ENCODE measurements at places on chromosomes 3 and 15.

DNA sequence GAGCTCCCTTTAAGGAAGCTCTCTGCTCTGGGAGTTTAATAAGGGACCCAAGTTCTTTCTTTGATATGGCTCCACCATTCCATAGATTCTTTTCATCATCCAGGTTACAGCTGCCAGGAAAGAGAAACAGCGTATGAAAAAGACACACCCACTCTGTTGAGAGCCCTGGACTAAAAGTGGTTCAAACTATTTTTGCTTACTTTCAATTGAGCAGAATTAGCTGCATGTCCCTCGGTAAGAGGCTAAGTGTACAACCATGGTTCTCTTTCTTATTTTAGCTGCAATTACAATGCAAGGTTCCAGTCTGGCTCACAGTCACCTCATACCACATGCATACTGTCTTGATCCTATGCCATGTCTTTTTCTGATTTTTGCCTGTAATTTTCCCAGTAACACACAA lies 1288.3 kb downstream of the NSUN3 start:
- DNase-seq, result no peak

GRCh38 chr15:70531576-70531975 lies 231.8 kb downstream of the UACA start:
- no peak for DNase-seq

DNA sequence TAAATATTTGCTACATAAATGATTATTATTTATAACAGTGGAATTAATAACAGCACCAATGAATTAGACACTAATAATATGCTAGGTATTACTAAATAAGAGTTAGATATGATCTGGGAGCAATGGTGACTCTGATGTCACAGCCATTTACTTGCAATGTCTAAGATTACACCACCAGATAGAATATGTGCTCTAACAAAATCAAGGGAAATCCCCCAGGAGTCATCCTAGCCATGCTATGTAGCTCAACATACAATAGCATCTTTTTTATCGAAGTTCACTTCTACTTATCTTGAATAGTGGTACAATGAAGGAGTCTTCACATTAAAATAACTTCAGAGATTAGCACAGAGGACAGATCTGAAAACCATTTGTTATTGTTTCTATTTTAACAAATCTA lies 154.0 kb downstream of the FMN1 start:
- DNase-seq, result no peak

GRCh38 chr15:80703965-80704364 lies 8.9 kb downstream of the ABHD17C start:
- no peak for DNase-seq

GRCh38 chr15:66483131-66483566 lies 14.4 kb downstream of the SNAPC5 start:
- no peak for DNase-seq

- no peak for DNase-seq
Measured at GRCh38 chr15:31488437-31489204, 162.0 kb downstream of the KLF13 start.

DNA sequence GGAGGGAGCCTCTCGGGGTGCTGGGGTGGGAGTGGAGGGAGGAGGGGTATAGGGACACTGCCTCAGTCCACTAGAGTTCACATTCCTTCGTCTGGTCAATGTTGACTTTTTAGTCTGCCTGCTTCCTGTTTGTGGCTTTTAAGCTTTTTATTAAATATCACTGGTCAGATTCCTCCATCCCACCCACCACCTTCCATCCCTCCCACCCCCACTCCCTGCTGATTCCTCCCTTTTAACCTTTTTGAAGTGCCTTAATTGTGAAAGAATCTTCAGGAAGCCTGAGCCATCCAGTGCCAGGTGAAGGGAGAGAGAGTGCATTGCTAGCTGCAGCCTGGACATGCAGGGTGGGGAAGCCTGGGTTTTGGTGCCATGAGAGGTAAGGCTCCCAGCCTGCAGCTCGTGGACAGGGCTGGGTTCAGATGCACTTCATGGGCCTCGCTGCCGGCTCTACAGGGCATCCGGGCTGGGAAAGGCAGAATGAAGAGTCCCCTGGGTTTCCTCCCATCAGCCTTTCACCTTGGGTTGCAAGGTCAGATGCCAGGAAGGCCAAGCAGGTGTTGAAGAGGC lies 105.9 kb downstream of the DNAJB8 start:
- DNase-seq, result no peak

DNA sequence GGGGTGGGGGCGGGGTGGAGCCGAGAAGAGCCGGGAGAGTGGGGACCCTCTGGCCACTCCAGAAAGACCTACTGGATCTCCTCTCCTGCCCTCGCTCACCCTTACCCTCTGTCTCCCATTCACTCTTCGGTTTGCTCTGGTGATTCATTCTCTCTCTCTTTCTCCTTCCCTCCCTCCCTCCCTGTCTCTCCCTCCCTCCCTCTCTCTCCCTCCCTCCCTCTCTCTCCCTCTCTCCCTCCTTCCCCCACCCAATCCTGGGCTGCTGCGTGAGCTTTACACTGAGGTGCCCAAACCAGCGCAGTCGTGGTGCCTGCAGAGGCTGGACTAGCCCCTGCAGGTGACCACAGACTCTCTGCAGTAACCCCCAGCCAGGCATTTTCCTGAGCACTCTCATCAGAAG lies 32.2 kb upstream of the ADAMTS17 start:
- DNase-seq, result no peak

GRCh38 chr3:42140665-42141203 lies 49.6 kb downstream of the TRAK1 start:
- DNase-seq, result no peak

DNA sequence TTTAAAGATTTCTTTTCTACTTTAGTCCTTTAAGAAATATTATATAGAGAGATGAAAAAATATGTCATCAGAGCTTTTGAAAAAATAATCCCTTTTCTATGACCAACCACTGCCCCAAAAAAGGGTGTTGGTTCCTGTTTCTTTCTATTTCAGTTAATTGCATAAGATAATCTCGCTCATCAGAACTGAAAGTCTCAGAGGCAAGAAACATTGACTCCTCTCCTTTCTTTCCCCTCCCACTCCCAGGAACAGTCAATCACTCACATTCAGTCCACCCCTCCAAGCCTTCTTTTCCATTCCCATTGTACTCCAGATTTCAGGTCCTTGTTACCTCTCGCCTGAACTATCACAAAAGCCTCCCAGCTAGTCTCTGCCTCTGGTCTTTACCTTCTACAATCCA lies 153.7 kb upstream of the ABI3BP start:
- DNase-seq, result no peak

DNA sequence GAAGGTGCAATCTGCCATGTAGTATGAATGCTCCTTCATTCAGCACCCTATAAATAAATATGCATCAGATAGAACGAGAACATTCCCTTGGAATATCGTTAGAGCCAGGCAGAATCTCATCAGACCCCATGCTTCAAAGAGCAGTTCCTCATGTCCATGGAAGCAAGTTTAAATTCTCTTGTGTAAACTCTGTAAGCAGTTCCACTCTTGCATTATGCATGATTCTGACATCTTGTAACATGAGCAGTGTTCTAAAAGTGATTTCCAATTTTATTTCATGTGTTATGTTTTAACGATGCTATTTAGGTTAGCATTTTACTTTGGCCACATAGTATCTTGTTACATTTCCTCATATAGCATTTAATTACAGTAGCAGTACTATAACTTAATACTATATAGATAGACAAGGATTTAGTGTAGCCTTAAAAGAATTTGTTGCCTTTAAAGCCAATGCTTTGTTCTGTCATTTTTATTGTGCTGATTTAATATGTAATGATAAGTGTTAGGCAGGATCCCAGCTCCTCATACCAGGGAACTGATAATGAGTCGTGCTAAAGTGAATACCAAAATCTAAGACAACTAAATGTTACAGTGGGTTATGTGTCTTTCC lies 161.2 kb upstream of the NECTIN3 start:
- no peak for DNase-seq

- DNase-seq, result no peak
Measured at GRCh38 chr3:182508919-182509711, 284.2 kb upstream of the ATP11B start.

- DNase-seq, result no peak
Measured at GRCh38 chr3:180611006-180611405, 9.0 kb downstream of the TTC14 start.

- no peak for DNase-seq
Measured at GRCh38 chr3:62125380-62125779, 248.0 kb downstream of the FEZF2 start.

- DNase-seq, result no peak
Measured at GRCh38 chr3:62843508-62843907, 31.7 kb downstream of the CADPS start.

GRCh38 chr3:38454178-38454883 lies 641 bp downstream of the ACVR2B start:
- DNase-seq, result no peak

- no peak for DNase-seq
Measured at GRCh38 chr3:39350714-39351113, 21.2 kb downstream of the CCR8 start.

DNA sequence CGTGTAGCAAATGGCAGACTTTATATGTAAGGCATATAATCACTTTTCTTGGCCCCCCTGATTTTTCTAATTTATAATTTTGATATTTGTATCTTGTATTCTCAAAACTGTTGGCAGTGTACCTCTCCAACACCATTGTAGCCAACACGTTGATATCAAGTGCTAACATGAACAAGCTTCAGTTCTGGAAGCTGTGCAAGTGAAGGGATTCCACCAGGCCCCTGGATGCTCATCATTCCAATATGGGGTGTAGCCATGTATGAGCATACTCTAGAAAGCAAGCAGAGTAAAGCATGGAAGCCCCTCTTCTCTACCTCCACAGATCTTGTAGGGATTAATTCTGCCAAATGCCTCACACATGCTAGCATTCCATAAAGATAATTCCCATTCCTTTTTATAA lies 211.3 kb downstream of the MYRIP start:
- no peak for DNase-seq

GRCh38 chr3:13223574-13224237 lies 150.5 kb upstream of the IQSEC1 start:
- DNase-seq, result no peak

DNA sequence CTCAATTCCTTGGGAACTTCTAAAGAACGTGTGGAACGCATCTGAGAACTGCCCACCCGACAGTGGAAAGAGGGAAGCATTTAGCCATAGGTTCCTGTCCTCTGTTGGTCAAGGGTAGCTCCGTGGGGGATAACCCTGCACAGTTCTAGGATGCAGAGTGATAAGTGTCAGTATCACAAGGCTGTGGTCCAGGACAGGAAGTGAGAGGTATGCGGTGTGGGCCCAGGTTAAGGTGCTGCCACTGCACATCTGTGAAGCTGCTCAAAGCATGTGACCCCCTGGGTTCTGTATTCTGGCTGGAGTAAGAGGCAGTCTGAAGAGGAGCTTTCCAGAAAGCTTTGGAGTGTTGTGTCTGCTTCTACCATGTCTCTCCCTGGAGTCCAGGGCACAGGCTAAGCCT lies 51.7 kb upstream of the HES1 start:
- no peak for DNase-seq

- no peak for DNase-seq
Measured at GRCh38 chr15:31497838-31498237, 171.2 kb downstream of the KLF13 start.

DNA sequence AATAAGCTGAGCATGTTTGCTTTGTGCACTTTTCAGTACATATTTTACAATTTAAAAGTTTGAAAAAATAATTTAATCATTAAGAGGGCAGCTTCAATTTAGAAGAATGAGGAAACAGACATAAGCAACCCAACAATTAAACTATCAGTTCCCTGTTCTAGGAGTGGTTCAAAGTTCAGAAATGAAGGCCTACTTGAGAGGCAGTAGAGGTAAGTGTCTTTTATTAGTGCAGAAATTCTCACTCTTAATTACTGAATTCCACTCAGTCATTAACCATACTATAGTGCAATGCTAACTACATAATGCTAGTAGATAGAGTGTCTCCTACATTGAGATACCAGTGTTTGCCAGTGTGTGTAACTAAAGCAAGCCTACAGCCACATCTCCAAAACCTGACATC lies 73.1 kb downstream of the TNIK start:
- no peak for DNase-seq

Measured in activated CD4-positive, CD25-positive, alpha-beta regulatory T cell (primary cell).